ENCODE measurements at places on chromosomes 5 and 9.

DNA sequence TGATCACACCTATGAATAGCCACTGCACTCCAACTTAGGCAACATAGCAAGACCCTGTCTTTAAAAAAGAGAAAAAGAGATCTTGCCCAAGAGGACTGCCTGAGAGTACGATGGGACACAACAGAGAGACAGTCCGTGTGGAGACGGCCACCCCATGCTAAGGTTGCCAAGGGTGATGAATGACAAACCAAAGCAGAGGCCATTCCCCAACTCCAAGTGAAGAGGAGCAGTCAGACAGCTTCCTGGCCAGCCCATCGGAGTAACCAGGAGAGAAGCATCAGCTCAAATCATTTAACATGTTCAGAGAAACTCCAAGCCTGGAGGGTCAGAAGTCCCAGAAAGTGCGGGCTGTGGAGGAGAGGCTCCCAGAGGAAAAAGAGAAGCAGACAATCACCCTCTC, 63.9 kb upstream of the SUB1 start:
- DNase-seq = no peak

- DNase-seq = no peak
These were observed 182.2 kb upstream of the GRIA1 start for GRCh38 chr5:153308282-153308681.

DNA sequence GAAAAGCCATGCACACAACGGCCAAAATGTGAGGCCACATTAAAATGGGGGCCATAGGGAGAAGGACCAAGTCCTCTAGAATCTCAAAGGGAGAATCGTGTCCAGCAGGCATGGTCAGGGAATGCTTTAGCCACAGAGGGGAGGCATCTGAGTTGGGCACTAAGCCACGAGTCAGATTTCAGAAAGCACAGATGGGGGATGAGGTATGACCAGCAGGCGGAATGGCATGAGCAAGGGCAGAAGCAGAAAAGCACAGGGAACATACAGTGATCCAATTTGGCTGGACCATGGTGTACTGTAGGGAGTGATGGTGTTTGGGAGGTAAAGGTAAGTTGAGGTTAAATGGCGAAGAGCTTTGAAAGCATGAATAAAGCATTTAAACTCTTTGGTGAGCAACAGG, 214.6 kb downstream of the TLE1 start:
- DNase-seq = no peak

- DNase-seq = no peak
These were observed 23.6 kb upstream of the TNFAIP8 start for GRCh38 chr5:119332208-119332607.

- DNase-seq = no peak
These were observed 585 bp downstream of the NMUR2 start for GRCh38 chr5:152404494-152404893.

DNA sequence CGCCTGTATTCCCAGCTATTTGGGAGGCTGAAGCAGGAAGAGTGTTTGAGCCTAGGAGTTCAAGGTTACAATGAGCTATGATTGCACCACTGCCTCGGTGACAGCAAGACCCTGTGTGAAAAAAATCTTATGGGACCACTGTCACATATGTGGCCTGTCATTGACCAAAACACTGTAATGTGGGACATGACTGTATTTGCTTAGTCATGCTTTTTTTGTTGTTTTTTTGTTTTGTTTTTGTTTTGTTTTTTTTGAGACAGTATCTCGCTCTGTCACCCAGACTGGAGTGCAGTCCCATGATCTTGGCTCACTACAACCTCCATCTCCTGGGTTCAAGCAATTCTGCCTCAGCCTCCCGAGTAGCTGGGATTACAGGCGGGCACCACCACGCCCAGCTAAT, 13.5 kb downstream of the POLR1E start:
- no peak for DNase-seq

DNA sequence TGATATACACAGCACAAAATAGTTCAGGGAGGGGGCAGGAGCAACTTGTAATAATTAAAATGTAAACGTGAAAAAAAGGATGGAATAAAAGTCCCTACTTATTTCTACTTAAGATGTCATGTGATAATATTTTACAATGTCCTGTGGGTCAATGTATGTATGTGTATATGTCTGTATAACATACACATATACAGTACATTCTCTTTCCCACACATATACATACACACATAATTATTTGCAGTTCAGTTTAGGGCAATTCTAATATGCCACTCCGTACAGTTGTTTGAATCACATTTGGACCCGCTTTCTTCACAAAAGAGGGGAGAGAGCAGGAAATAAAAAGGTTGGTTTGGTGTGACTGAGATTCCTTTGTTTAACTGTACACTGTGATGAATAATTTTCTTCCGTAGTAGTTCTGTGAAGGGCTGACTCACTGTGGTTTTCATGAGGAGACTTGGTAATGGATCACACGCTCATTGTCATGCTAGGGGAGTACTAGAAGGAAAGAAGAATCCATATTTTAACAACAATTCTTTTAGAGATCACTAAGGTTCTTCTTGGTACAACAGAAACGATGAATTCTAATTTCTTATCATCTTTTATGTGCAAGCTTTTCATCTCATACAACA, 26.2 kb upstream of the ACOT12 start:
- DNase-seq = no peak

GRCh38 chr5:91110686-91111085, 272.4 kb downstream of the ARRDC3 start:
- DNase-seq = no peak

GRCh38 chr5:129367883-129368282, 92.2 kb upstream of the ADAMTS19 start:
- DNase-seq = no peak

GRCh38 chr5:53884417-53884816, 324.0 kb downstream of the NDUFS4 start:
- no peak for DNase-seq

GRCh38 chr5:2259494-2260107, 376.9 kb upstream of the IRX4 start:
- DNase-seq = no peak

DNA sequence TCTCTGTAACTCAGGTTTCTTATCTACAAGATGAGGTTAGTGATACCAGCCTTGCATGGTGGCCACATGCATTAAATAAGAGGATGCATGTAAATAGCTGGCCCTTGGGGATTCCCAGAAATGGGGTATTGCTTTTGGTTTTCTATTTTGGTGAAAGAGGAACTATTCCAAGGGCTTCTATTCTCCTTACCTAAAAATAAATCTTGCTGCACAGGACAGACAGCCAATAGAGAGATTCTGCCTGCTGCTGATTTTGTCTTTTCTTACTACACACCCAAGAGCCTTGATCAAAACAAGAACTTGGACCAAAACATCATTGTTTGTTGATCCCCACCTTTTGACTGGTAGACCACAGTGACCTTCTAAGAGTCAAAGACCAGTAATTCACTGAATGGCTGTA, 161.8 kb downstream of the PJA2 start:
- no peak for DNase-seq

GRCh38 chr9:11159318-11159862, 546.6 kb upstream of the PTPRD start:
- DNase-seq = no peak

- no peak for DNase-seq
These were observed 153.4 kb downstream of the HSPA4 start for GRCh38 chr5:133205204-133205603.

DNA sequence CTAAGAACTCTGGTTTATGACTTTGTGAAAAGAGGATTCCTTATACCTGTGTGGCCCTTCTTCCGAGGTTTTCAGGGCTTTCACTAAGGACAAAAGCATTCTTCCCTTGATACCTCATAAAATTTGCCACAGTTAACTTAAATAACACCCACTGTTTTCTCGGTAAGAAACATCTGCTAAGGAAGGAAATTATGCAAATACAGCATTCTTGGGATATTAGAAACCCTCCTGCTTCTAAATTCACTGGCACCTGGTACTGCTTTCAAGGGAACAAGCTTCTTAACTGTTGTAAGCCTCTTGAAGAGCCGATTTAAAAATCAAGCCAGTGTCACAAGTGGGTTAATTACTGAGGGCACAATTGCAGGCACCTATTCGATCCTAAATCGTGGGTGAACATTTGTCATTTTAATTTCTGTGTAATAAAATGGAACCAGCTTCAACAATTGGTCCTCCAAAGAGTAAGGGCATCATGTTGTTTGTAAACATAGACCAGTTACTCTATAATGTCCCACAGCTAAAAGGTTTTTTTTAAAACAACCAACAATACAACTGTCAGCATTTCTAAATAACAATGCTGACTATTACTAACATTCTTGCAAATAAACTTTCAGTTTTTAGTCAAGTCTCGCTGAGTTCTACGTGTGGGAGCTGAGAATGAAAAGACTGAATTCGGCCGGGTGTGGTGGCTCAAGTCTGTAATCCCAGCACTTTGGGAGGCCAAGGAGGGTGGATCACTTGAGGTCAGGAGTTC, 26.6 kb downstream of the AK3 start:
- no peak for DNase-seq

GRCh38 chr5:59893429-59894227, at the start of gene PDE4D:
Gene PDE4D, minus strand, starts transcription at chr5:59893726.
- DNase-seq = no peak

- no peak for DNase-seq
These were observed 3.4 kb upstream of the IRX4 start for GRCh38 chr5:1885868-1886845.

DNA sequence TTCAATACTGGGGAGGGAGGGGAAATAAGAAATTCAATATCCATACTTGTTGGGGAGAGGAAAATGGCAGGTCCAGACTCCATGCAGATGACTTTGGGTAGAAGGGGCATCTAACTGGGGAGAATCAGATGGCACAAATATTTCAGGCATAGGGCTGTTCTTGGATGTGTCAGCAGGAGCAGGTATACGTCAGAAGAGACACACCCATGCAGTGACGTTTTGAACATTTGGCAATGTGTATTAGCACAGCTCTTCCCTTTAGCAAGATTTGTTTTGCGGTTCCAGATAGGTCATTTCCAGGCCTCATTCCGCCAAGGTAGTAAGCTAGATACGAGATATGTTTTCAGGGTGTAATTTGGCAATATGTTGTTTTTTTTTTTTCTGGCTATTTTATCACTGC, 187.2 kb upstream of the CDH10 start:
- no peak for DNase-seq

GRCh38 chr9:116313638-116314037, 160.0 kb downstream of the PAPPA start:
- DNase-seq = no peak

- DNase-seq = no peak
These were observed 186.7 kb upstream of the TBC1D2 start for GRCh38 chr9:98442114-98442513.

All from cerebellar nuclear complex (tissue), 1 donor.